ENCODE measurements at places on chromosomes 4 and X.
A peak's percentile ranks its signal among the peaks of the same experiment; 100 is the strongest.

DNA sequence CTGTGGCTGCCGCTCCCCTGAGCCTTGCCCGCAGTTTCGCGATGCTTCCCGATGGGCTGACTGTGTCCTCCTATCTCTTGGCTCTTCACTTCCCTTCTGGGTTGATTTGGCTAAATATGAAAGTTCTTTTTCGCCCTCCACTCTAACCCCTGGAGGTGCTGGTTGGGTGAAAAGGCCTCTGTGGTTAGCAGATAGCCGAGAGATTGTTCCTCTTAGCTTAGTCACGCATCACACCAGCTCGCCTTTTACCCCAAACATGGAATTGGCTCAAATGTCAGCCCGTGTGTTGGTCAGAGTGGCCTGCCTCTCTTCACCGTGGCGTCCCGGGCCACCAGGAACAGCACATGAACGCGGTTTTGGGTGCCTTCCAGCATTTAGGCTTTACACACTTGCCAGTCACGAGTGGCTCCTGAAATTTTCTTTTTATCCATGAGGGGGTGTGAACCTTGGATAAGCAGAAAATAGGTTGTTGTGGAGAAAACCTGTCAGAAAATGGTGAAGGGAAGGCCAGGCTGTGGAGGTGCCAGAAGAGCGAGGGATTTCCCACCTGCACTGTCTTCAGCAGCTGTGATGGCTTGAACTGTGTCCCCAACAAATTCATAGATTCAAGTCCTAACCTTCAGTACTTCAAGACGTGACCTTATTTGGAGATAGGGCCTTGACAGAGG lies 8.9 kb downstream of the CLCN4 start:
- DNase-seq: no peak

GRCh38 chr4:160352637-160353036 lies 1249.8 kb downstream of the RAPGEF2 start:
- no peak for DNase-seq

- no peak for DNase-seq
Measured at GRCh38 chr4:6180841-6181631, 19.3 kb downstream of the JAKMIP1 start.

GRCh38 chr4:7389101-7389701 lies 45.5 kb downstream of the PSAPL1 start:
- no peak for DNase-seq

- DNase-seq: peak; percentile 23
Measured at GRCh38 chr4:76624931-76625715, 190.1 kb downstream of the SHROOM3 start.

DNA sequence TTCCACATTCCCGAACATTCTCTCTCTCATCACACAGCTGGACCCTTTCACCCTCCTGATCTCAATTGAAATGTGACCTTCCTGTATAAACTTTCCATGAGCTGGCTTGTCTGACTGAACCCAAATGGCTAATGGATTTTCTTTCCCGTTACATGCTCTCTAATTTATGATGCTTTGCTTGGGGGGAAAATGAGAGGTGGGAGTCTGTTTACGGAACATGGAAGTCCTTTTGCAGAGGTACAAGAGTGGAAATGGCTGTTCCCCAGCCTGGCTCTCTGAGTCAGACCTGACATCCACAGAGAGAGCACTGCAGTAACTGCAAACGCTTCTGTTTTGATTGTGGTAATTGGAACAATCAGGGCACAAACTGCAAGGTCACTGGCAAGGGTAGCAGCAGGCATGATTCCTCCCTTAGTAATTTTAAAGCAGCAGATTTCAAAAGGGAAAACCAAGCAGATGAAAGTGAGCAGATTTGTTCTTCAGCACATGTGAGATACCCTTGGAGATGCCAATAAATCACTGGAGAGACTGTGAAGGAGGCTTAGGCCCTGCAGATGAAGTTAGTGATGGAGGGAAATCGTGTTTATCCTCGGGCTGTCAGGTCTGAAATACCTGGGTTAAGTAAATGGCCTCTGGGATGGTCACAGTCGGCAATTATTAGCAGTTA lies 83.9 kb downstream of the SNCA start:
- peak; percentile 84 for DNase-seq

DNA sequence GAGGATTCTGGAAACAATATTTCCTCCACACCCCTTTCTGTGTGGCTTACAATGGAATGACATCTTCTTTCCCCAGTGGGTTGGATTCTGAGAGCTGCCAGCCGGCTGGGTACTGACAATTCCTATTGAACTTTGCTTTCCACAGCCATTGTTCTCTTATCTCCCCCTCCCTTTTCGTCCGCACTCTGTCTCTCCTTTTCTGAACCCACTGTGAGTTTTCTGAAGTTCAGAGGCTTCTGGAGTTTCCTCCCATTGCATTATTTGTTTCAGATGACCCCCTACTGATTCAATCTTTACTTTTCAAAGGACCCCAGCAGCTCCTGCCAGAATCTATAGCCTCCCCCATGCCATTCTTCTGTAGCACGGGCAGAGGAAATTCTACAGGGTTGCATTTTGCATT lies 10.4 kb downstream of the SMPX start:
- no peak for DNase-seq

- DNase-seq: peak; percentile 51
Measured at GRCh38 chr4:114780205-114780604, 181.6 kb downstream of the UGT8 start.
